ENCODE measurements at places on chromosomes 4 and X.

GRCh38 chr4:76306882-76307659 lies 538 bp downstream of the STBD1 start:
- DNase-seq = no peak

GRCh38 chrX:38882894-38883626 lies 81.8 kb downstream of the MID1IP1 start:
- DNase-seq = no peak

DNA sequence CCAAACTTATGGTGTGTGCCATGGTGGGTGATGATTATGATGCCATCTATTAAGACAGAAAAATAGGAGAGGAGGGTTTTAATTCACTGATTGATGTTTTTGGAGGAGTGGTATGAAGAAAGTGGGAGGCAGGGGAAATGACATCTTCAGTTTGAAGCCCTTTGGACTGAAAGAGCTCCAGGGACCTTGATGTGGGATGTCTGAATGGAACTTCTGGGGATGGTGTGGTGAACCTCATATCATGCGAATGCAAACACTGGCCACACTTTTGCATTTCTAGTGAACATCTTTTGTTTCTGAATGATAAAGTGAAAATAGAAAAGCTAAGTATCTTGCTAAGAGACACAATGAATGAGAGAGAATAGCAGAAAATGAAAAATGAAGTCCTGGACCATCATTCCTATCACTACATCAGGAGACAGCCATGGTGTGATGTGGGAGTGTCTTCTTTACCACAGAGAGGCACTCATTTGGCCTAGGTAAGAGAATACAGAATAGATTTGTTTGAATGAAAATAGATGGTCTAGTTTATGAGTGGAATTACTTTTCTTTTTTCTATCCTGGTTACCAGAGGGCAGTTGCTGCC lies 123.5 kb downstream of the ZNF827 start:
- DNase-seq = no peak

DNA sequence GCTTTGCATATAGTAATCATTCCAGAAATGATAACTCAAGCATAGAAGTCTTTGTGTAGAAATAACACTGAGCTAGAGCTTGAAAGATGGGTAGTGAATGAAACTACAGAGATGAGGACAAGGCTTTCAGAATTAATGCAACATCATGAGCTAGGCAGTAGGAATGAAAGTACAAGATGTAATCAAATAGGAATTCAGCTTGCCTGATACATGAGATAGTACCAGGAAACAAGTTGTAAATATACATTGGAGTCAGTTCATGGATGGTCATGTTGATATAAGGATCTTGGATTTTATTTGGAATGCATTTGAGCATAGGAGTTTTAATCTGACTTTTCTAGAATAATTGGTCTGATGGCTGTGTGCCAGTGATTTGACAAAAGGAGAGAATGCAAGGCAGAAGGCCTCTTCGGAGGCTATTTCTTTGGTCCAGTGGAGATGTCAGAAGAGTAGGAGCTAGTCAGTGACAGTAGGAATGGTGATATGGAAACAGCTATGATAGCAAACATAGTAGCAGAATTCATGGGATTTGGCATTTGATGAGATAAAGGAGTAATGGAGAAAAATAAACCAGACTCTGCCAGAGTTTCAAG lies 206.4 kb upstream of the PACRGL start:
- DNase-seq = no peak

DNA sequence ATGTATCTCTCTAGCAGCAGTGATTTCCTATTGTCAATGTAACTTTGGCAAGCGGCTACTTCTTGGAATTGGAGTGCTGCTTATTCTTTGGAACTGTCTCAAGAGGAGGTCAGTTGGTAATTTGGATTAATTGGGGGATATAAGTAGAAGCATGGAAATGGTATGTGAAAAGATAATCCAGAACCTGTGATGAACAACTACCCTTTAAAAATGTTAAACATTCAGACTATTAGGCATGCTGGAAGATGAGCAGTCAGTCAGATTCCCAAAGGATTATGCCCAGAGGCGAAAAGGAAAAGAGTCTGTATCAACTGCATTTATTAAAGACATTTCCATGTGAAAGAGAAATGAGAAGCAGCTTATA lies 62.5 kb downstream of the SEC24D start:
- DNase-seq = no peak

DNA sequence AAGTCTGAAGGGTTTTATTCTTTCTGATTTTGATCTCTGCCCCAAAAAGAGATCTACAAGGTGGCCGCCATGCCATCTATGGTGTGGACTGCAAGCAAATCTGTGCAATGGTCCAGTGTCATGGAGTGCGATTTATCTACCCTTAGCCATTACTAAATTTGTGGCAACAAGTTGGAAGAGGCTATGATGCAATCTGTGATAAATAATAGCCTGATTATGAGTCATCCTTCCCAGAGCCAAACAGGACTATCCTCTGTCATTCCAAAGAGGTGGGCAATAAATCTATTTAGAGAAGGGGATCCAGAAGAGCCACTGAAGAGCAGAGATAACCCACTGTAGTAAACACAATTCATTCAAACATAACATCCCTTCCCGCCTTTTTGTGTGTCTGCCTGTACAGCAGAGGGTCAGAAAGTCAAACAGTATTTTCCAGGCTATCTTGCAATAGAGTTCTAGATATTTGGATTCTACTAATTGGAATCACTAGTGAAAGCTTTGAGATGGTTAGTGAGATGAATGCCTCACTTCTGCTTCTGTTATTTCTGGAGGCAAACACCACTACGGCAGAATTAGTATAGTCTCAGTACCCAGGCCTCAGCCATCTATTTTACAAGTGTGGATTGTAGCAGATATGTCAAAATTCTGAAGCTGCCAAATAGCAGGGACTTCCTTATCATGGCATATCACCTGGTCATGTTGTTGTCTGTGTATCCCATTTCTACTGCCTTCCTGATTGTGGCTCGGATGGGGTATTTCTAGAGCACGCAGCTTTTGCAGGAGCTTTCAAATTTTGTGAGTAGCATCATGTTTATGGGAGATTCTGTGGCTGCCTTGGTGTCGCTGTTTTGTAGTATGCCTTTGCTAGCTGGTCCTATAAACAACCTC lies 192.0 kb downstream of the SMIM20 start:
- DNase-seq = no peak

GRCh38 chrX:153334654-153335295 lies 822 bp downstream of the ZNF275 start:
- no peak for DNase-seq

DNA sequence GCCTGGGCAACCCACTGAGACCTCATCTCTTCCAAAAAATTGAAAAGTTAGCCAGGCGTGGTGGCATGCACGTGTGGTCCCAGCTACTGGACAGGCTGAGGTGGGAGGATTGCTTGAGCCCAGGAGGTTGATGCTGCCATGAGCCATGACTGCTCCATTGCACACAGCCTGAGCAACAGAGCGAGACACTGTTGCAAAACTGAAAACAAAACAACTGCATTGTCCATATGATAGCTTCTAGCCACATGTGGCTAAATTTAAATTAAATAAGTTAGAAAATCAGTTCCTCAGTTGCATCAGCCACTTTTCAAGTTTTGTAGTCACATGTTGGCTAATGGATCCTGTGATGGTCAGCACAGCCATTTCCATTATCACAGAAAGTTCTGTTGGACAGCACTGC lies 67.9 kb downstream of the GAB1 start:
- no peak for DNase-seq

- no peak for DNase-seq
These were observed 161.6 kb downstream of the CHIC2 start for GRCh38 chr4:53902786-53903185.

DNA sequence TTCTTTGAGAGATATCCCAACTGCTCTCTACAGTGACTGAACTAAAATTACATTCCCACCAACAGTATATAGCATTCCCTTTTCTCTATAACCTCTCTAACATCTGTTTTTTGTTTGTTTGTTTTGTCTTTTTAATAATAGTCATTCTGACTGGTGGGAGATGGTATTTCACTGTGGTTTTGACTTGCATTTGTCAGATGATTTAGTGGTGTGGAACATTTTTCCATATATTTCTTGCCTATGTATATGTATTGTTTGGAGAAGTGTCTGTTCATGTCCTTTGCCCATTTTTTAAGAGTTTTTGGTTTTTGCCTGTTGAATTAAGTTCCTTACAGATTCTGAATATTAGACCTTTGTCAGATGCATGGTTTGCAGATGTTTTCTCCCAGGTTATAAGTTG lies 9.0 kb downstream of the USO1 start:
- no peak for DNase-seq

DNA sequence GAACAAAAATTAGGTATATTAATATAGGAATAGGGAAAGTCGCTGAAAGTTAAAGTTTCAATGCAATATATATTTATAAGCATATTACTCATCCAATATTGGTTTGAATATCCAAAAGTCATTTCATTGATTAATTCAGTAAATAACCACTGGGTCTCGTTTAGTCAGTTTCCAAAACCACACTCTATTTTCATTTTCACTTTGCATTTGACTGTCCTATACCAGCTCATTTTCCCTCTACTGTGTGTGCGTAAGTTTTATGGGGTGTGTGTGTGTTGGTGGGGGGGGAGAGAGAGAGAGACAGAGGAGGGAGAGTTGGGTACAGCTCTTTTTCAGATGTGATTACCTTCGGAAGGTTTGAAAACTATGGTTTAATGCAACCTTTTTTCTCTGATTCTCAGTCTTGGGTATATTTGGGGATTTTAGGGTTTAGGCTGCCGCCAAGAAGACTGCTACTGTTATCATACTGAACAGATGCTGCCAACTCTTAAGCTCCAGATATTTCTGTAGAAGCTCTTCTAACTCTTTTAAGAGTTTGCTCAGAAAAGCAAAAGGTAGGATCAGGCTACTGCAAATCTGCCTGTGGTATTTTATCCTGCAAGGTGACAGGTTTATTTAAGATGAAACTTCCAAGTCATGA lies 1427.4 kb downstream of the PCDH7 start:
- no peak for DNase-seq

DNA sequence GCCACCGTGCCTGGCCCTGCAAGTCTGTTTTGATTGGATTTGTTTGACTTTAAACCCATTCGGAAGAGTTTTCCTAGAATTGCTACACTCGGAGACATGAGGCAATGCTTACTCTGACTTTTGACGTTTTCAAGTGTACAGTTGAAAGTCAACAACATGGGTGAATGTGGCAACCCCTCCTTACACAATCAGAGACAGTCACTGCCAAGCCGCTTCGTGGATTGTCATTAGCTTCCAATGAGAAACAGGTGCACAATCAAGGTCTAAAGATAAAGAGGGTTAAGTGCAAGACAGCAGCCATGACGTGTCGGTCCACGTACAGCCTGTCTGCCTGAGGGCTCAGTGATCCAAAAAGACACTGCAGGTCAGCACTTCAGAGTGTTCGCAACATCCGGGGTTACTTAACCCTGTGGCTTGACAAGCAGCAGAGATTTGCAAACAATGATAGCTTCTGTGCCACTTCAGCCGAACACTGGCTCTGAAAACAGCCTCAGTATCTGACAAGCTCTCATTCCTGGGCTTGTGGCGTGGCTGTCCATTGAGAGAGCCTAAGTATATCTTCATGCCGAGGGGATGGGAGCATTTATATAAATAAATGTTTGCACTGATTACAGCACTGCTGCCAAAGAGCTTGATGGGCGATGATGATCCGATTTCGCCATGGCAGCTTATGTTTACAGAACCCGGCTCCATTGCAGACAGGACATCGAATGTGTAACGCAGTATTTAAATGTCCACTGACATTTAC lies 180.0 kb downstream of the DHRSX start:
- DNase-seq = peak; percentile 72

DNA sequence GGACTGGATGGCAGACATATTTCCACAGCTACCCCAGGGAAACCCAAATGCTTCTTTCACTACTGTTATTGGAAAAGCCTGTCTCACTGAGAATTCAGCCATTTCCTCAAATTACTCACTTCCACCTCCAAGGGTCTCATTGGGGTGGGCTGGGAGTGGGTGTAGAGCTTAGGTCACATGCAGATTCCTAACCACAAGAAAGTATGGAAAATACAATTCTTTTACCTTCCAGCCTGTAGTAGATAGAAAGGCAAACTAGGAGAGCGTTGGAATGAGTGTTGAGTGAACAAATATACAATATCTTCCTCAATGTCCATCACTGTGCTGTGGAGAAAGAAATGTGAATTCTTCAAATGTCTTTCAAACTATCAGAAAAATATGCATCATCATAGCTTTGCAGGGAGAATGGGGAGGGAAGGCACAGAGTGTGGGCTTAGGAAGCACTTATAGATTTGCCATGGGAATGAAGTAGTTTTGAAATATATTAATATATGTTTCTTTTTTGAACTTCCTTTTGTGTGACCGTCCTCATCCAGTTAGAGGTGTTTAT lies 245.3 kb upstream of the JADE1 start:
- no peak for DNase-seq

GRCh38 chr4:159977907-159978617 lies 875.2 kb downstream of the RAPGEF2 start:
- no peak for DNase-seq

- DNase-seq = no peak
These were observed 25.2 kb downstream of the PI4K2B start for GRCh38 chr4:25258980-25259578.

DNA sequence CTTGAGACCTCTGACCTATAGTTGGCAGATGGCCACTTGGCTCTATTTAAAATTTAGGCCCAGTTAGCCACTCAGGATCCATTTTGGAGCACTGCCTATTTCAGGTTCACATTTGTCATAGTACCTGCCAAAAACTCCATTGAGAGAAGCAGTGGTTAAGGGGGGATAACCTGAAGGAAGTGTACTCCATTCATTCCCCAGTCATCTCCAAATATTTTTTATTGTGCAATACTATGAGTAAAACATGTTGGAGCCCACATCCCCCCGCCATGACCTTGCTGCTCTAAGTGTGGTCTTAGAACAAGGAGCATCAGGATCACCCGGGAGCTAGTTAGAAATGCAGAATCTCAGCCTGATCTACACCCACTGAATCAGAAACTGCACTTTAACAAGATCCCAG lies 21.1 kb downstream of the PLP1 start:
- no peak for DNase-seq

- peak; percentile 24 for DNase-seq
These were observed 10.4 kb upstream of the DRD5 start for GRCh38 chr4:9771034-9771433.

DNA sequence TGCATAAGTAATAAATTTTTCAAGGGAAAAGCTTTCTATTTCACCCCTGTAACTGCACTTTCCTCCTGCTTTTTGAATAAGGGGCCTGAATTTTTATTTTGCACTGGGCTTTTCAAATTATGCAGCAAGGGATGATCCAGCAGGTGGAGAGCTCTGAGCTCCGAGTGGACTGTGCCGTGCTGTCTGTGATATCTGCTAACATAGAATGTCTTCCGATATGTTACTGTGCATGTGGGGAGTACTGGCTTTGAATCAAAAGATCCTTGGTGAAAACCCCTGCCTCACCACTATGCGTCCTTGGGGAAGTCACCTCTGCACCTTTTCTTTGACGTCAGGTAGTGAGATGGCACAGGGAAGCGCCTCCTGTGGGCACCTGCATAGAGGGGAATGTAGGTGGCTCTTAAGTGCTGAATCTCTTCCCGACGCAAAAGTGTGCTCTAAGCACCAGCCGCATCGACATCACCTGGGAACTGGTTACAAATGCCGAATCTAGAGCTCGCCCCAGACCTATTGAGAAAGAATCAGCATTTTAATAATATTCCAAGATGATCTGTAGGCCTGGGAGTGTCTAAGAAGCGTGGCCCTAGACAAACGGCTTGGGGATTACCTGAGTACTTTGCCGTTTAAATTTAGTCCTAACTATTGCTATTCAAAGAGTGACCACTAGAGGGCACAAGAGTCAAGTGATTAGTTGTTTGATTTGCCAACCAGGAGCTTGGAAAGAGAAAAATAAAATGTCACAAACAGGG lies 19.2 kb upstream of the WFS1 start:
- DNase-seq = peak; percentile 94
